ENCODE measurements at places on chromosomes 7 and 10. TPM values are rescaled to one million over a fixed set of nuclear protein-coding genes. Genes with fewer than 3 reads are reported as not detected.

The CCDC172 gene
- polyA plus RNA-seq: not detected

The CFAP69 gene
- polyA plus RNA-seq: 0.67 TPM

The C10orf53 gene
- not detected for polyA plus RNA-seq

The OPALIN gene
- polyA plus RNA-seq: not detected

The TET1 gene
- 0.08 TPM for polyA plus RNA-seq

The ADARB2 gene
- 0.13 TPM for polyA plus RNA-seq

The TEX47 gene
- not detected for polyA plus RNA-seq

The FRAT2 gene
- polyA plus RNA-seq: 3.8 TPM

The TRIM74 gene
- polyA plus RNA-seq: not detected

The ACSM6 gene
- polyA plus RNA-seq: 0.04 TPM

The EXOC6 gene
- 1.2 TPM for polyA plus RNA-seq

The LOXL4 gene
- 0.01 TPM for polyA plus RNA-seq

The MYO3A gene
- not detected for polyA plus RNA-seq

The RGS10 gene
- 87.8 TPM for polyA plus RNA-seq

The UFSP1 gene
- 1.4 TPM for polyA plus RNA-seq

The PNLIPRP1 gene
- not detected for polyA plus RNA-seq

The FXYD4 gene
- polyA plus RNA-seq: not detected

The HGF gene
- not detected for polyA plus RNA-seq

The MEST gene
- polyA plus RNA-seq: 3.8 TPM

The RGR gene
- polyA plus RNA-seq: not detected

The ZPBP gene
- polyA plus RNA-seq: not detected

The ATE1 gene
- 14.9 TPM for polyA plus RNA-seq

The NUTM2A gene
- polyA plus RNA-seq: 0.22 TPM

The CCDC201 gene
- not detected for polyA plus RNA-seq

The INPP5F gene
- polyA plus RNA-seq: 20.2 TPM

The FGFBP3 gene
- polyA plus RNA-seq: 0.06 TPM

The EPHB4 gene
- 61.4 TPM for polyA plus RNA-seq

The CNPY1 gene
- polyA plus RNA-seq: not detected

The GLI3 gene
- polyA plus RNA-seq: 2.0 TPM

The RABGEF1 gene
- 68.0 TPM for polyA plus RNA-seq

The RARRES2 gene
- polyA plus RNA-seq: not detected

The FBXL13 gene
- 0.19 TPM for polyA plus RNA-seq

The PHYHIPL gene
- polyA plus RNA-seq: 0.09 TPM

The HTR5A gene
- not detected for polyA plus RNA-seq

The SLC26A3 gene
- not detected for polyA plus RNA-seq

The MAGI2 gene
- 0.10 TPM for polyA plus RNA-seq

The TMEM225B gene
- 0.23 TPM for polyA plus RNA-seq

The EVX1 gene
- not detected for polyA plus RNA-seq

The BAMBI gene
- 2.9 TPM for polyA plus RNA-seq

The SORCS1 gene
- polyA plus RNA-seq: not detected

The PANK1 gene
- polyA plus RNA-seq: 6.8 TPM

The RBP4 gene
- polyA plus RNA-seq: not detected

The DNAAF5 gene
- polyA plus RNA-seq: 10.1 TPM

All from keratinocyte (primary cell).